ENCODE measurements at places on chromosomes 6 and 20.

GRCh38 chr20:52864916-52865605 lies 107.1 kb upstream of the TSHZ2 start:
- no peaks in the 10 kb centered on the region for H3K27me3 ChIP-seq
- no peaks in the 10 kb centered on the region for H3K36me3 ChIP-seq
- DNase-seq, result peak; percentile 23
- H3K27ac ChIP-seq, result no peak overlapping the region
- no peak overlapping the region for H3K4me3 ChIP-seq
- H3K4me1 ChIP-seq, result no peaks in the 10 kb centered on the region

GRCh38 chr6:36838896-36839748 lies at the start of gene CPNE5:
CPNE5 (minus strand) TSS chr6:36839444; CDS start chr6:36839377, 67 bp downstream.
- DNase-seq, result peak; percentile 40
- H3K4me3 ChIP-seq, result peak within 1 kb of the TSS; percentile 62
- H3K36me3 ChIP-seq, result no peaks in the 10 kb centered on the region
- H3K27ac ChIP-seq, result no peak within 1 kb of the TSS

- no peak overlapping the region for H3K4me3 ChIP-seq
- H3K4me1 ChIP-seq, result no peaks in the 10 kb centered on the region
- no peak for DNase-seq
- H3K27ac ChIP-seq, result no peak overlapping the region
These were observed 99.3 kb downstream of the RAMACL start for GRCh38 chr6:166487148-166487547.

- no peaks in the 10 kb centered on the region for H3K27me3 ChIP-seq
- DNase-seq, result no peak
- no peak overlapping the region for H3K4me3 ChIP-seq
- no peaks in the 10 kb centered on the region for H3K4me1 ChIP-seq
- H3K27ac ChIP-seq, result no peak overlapping the region
These were observed 15.6 kb downstream of the STK4 start for GRCh38 chr20:44981736-44982406.

DNA sequence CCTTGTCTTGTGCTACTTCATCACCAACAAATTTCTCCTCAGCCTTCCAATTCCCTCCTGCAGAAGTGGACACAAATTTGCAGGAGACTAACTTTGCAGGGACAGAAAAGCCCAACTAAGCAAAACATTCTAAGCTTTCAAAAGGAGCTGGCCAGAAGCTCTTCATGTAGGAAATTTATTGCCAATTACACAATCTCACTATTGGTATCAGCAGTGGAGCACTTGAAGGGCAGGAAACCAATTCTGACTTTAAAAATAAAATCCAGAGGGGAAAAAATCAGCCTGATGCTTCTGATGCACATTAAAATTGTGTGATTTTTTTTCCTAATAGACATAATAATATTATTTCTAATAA lies 193.3 kb downstream of the LY86 start:
- DNase-seq, result no peak
- no peak overlapping the region for H3K27ac ChIP-seq
- peaks cover 22% of the 10 kb centered on the region for H3K4me1 ChIP-seq
- H3K4me3 ChIP-seq, result no peak overlapping the region

DNA sequence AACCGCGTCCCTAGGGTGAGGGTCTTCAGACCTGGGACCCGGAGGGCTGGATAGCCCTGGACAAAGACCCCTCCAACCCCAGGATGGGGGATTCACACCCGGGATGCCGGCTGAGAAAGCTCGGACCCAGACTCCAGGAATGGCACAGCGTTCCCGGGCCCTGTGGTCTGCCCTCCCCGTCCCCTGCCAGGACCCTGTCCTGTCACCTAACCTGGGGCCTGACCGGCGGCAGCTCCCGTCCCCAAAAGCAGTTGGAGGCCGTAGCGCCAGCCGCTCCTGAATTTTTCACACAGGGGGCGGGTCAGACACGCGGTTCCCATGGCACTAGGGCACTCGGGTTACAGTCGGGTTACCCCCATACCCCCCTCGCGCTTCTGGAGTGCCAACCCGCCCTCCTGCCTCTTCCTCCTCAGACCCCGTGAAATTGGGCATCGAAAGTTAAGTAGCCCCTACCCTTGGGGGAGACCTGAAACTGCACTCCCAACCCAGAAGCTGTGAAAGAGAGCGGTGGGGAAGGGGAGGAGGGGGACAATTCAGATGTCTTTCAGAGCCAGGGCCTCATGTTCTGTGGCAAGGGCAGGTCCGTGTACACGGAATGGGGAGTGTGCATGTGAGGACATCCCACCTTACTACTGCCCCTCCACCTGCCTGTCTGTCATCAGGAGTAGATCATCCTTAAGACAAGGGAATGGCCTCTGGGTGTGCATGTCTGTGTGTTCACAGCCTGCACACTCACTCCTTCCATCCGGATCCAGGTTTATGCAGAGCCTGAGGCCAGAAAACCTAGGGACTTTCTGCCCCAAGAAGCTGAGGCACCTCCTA lies 595 bp downstream of the REM1 start:
- H3K27me3 ChIP-seq, result peaks cover 23% of the 10 kb centered on the region
- H3K27ac ChIP-seq, result no peak overlapping the region
- H3K4me3 ChIP-seq, result no peak overlapping the region

DNA sequence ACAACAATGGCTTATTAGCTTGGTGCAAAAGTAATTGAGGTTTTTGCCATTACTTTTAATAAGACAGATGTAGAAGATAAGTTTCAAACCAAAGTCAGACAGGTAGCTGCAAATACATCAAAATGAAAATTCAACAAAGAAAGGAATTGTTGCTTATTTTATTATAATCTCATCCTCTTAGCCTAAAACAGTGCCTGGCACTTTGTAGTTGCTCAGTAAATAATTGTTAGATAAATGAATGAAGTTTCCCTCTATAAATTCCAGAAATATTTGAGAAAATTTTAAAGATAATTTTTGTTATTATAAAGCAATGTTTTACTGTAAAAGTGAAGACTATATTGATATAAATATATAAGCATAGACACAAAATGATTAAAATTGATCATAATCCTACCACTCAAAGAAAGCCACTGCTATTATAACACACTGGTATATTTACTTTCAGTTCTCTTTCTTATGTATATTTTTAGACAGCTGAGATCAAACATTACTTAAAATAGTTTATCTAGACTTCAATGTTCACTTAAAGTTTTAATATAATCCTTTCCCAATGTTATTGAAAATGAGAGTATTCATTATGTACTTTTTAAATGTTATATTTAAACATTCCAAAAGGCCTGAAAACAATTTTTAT lies 42.5 kb downstream of the SESN1 start:
- H3K4me1 ChIP-seq, result peaks cover 20% of the 10 kb centered on the region
- H3K4me3 ChIP-seq, result no peak overlapping the region
- H3K36me3 ChIP-seq, result no peaks in the 10 kb centered on the region
- no peaks in the 10 kb centered on the region for H3K27me3 ChIP-seq
- DNase-seq, result no peak

DNA sequence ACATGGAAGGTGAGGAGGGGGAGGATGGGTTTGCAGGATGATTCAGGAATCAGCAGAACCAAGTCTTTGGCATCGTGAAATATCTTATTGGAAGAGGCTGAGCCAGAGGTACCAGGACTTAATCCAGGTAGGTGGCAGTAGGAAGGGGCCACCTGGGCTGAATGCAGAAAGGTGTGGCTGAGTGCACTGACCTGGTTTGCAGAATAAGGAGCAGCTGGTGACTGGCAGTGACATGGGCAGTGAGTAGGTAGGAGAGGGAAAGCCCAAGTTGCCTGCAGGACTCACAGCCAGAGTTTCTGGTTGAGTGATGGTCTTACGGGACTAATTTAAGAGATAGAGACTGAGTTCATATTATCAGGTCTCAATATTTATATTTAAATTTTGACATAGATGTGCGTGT lies 1.1 kb upstream of the PBOV1 start:
- no peak overlapping the region for H3K27ac ChIP-seq
- peaks cover 2% of the 10 kb centered on the region for H3K27me3 ChIP-seq
- no peaks in the 10 kb centered on the region for H3K4me1 ChIP-seq
- DNase-seq, result no peak
- no peaks in the 10 kb centered on the region for H3K36me3 ChIP-seq

DNA sequence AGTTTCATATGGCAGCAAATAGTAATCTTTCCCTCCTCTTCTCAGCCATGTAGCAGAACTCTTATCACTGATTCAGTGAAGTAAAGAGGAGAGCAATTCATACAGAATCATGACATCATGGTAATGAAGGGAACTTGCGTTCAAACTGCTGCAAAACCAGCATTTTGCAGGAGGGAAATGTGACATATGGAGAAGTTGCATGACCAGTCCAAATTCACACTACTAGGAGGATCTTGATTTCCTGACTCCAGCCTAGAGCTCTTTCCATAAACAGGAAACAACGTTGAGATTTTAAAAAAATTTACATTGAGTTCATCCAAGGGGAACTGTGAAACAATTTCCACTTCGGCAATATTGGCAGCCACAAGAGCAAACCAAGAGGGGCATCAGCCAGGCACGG lies 63.8 kb downstream of the MBOAT1 start:
- H3K27me3 ChIP-seq, result no peaks in the 10 kb centered on the region
- DNase-seq, result no peak
- no peak overlapping the region for H3K27ac ChIP-seq
- H3K4me3 ChIP-seq, result no peak overlapping the region

- no peaks in the 10 kb centered on the region for H3K36me3 ChIP-seq
- DNase-seq, result peak; percentile 52
- H3K4me3 ChIP-seq, result peak overlapping the region; percentile 85
- H3K27ac ChIP-seq, result peak overlapping the region; percentile 86
These were observed 48.0 kb downstream of the OR2B2 start for GRCh38 chr6:27863962-27864905.

DNA sequence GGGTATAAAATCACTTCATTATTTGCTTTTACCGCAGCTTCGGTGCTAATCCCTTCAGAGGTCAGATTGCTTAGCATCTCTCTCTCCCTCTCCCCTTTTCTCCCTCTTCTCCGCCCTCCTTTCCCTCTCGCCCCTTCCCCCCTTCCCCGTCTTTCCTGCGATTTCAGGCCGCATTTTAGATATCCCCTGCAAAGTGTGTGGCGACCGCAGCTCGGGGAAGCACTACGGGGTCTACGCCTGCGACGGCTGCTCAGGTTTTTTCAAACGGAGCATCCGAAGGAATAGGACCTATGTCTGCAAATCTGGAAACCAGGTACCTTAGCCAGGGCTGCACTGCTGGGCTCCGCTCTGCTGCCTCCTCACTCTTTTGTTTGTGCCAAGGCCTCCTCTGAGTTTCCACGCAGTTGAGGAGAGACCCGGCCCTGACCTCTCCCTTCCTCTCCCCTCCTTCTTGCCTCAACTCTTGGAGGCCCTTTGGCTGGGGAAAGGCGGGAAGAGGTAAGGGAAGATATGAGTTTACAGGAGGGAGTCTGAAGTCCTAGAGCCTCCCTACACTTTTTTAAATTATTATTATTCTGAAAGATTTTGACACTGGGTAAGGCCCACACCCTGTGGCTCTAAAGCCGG lies 5.6 kb downstream of the NR2E1 start:
- no peak overlapping the region for H3K27ac ChIP-seq
- H3K4me3 ChIP-seq, result no peak overlapping the region

- H3K27ac ChIP-seq, result no peak overlapping the region
- DNase-seq, result no peak
- no peaks in the 10 kb centered on the region for H3K36me3 ChIP-seq
- H3K4me3 ChIP-seq, result no peak overlapping the region
- H3K27me3 ChIP-seq, result no peaks in the 10 kb centered on the region
These were observed 40.0 kb downstream of the PLG start for GRCh38 chr6:160742090-160742489.

DNA sequence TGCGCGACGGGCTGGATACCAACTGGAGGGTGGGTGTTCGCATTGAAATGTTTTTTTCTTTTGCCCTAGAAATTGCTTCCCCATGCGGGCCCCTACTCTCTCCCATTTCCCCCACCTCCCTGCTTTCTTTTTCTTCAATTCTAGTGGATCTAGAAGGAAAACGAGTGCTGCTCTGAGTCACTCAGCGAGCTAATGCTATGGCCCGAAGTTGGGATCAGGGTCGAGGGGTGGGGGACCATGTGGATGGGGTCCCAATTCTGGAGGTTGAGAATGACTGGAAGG lies 71.5 kb downstream of the SOX4 start:
- no peak overlapping the region for H3K27ac ChIP-seq
- peak; percentile 45 for DNase-seq
- H3K4me3 ChIP-seq, result peak overlapping the region; percentile 64
- H3K4me1 ChIP-seq, result peaks cover 6% of the 10 kb centered on the region

- no peak overlapping the region for H3K27ac ChIP-seq
- H3K27me3 ChIP-seq, result peaks cover 51% of the 10 kb centered on the region
- peaks cover 5% of the 10 kb centered on the region for H3K4me1 ChIP-seq
- DNase-seq, result no peak
- H3K36me3 ChIP-seq, result no peaks in the 10 kb centered on the region
These were observed 55.9 kb downstream of the TBC1D7 start for GRCh38 chr6:13272131-13273046.

DNA sequence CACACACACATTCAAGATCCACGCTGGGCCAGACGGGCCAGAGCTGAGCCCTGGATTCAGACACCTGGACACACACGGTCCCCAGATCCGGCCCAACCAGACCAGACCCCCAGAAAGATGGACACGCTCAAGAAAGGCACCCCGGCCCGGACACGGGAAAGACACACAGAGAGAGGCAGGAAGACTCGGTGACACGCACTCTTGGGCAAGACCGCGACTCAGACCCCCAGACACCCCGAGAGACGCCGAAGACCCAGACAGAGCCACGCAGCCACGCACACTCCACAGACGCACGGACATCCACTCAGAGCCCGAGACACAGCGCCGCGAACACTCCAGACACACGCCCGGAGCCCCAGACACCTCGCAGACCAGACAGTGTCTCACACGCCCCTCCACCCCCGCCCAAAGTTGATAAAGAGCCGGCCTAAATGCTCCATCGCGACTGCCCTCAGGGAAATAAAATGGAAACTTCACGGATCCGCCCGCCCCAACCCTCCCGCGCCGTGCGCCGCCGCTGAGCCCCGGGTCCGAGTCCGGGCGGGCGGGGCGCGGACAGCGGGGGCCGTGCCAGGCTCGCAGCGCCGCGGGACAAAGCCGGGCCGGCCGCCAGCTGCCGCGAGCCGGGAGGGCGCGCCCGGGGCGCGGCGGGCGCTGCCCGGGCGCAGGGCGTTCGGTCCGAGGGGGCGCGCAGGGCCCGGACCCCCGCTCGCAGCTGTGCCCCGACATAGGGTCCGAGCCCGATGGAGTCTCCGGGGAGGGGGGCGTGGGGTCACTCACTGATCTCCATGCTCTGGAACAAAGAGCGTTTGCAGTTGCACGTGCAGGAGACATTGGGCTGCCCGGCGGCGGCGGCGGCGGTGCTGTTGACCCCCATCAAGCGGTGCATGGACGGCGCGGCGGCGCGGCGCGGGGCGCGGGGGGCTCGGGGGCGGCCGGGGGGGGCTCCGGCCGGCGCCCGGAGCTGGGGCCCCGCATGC lies 831 bp downstream of the PMEPA1 start:
- peak overlapping the region; percentile 82 for H3K4me3 ChIP-seq
- peak overlapping the region; percentile 50 for H3K27ac ChIP-seq
- peaks cover 30% of the 10 kb centered on the region for H3K4me1 ChIP-seq

- DNase-seq, result no peak
- H3K27ac ChIP-seq, result no peak overlapping the region
- peaks cover 14% of the 10 kb centered on the region for H3K36me3 ChIP-seq
- no peak overlapping the region for H3K4me3 ChIP-seq
These were observed 21.0 kb downstream of the CEP43 start for GRCh38 chr6:167020206-167020605.
